Mesothelial cell of epicardium (in vitro differentiated cells): ENCODE measurements at places on chromosomes 3 and 15. TPM values are rescaled to one million over a fixed set of nuclear protein-coding genes. Genes with fewer than 3 reads are reported as not detected.

The VIPR1 gene
- total RNA-seq = 2.1 to 2.8 TPM (median 2.3 TPM) in 3 replicates

DNA sequence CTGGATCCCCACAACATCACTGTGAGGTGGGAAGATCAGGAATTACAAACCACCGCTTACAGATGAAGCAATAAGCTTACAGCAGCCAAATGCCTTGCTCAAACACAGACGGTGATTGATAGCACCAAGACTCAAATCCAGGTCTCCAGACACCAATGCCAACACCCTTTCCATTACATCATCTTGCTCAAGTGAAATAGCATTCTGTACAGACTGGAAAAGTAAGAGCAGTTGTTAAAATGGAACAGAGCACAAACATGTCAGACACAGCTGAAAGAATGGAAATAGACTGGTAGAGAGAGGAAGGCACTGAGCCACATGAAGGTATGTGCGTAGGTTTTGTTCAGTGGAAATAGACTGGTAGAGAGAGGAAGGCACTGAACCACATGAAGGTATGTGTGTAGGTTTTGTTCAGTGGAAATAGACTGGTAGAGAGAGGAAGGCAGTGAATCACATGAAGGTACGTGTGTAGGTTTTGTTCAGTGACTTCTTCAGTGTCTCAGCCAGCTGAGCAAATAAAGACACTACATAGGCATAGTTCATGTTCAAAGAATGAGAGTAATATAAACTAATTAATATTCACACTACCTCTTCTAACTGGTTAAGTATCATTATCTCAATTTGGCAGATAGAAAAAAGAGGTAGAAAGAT lies 15.6 kb downstream of the CLDN1 start:
- DNase-seq = no peak

DNA sequence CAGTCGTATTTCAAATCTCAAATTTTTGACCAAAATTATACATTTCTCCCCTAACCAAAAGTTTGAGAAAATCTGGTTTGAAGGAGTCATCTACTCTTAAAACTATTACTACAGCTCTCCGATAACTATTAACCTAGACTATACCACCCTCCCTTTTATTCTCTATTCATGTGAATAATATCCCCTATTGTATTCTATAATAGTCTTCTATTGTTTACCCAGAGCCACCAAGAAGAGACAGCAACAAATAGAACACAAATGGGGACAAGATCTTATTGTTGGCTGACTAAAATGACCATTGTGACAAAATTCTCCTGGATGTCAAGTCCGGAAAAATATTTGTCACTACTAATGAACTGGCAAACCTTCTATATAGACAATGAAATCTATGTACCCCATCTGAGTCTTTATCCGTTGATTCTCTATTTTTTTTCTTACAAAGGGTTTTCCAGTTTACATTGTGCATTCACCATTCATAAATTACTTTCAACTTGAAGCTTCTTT lies 618.0 kb downstream of the CADM2 start:
- DNase-seq = no peak

DNA sequence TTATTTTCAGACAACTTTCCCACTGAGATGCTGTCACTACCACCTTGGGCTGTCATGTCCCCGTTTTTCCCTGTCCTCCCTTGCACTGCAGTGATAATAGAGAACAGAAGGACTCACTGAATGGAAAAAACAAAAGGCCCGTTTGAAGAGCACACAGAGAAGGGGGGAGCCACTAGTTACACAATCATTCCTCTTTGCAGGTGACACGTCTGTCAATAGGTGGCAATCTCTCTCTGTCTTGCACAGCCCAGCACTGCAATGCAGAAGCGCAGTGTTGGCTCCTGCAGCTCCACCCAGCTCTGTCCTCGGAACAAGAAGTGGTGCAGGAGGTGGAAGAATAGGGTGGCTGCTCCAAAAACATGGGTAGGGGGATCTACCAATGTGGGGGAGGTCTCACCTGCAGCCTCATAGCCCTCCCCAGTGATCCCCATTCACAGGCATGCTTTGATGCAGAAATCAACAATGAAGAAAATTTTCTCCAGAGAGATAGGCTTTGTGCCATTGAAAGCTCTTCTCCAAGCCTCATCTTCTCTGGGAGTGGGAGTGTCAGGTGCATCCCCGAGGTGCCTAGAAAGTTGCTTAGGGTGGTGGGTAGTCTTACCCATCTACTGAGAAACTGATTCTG lies 31.8 kb downstream of the FSTL1 start:
- DNase-seq = no peak

GRCh38 chr3:52400275-52400793 lies 44.6 kb downstream of the SEMA3G start:
- DNase-seq = no peak

GRCh38 chr3:45950686-45951600 lies 7.7 kb downstream of the CXCR6 start:
- no peak for DNase-seq

- DNase-seq = peak; percentile 36
These were observed 26.3 kb downstream of the ALS2CL start for GRCh38 chr3:46667061-46667621.

GRCh38 chr3:7489417-7489816 lies 628.5 kb downstream of the GRM7 start:
- DNase-seq = no peak

- DNase-seq = no peak
These were observed 123.4 kb upstream of the MEF2A start for GRCh38 chr15:99442252-99442897.
